Stimulated activated CD4-positive, alpha-beta T cell treated with anti-CD3 and anti-CD28 coated beads, Interleukin-1b, Interleukin-23, amount 100 ng/mL, for 4 hours (primary cell): ENCODE measurements at places on chromosomes 6 and 20.
A peak's percentile ranks its signal among the peaks of the same experiment; 100 is the strongest.

- DNase-seq = no peak
Observed at GRCh38 chr20:13174402-13174801, 46.7 kb upstream of the ISM1 start.

GRCh38 chr20:50335105-50335504, 144.5 kb downstream of the CEBPB start:
- DNase-seq = no peak

DNA sequence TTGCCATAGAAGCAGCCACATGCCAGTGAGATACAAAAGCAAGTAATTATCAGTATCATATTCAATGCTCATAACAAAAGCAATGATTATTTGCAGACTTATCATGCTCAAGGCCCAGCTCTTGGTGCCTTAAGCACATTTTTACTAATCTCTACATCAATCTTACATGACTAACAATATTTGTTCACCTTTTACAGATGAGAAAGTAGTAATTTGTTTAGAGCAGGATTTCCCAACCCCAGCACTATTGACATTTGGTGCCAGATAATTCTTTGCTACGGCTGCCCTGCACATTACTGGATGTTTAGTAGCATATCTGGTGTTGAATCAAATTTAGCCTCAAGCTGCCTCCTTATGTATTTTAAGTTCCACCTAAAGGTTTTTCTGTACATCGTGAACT, 19.0 kb upstream of the DOK5 start:
- DNase-seq = no peak

GRCh38 chr6:155388591-155388990, 67.0 kb downstream of the NOX3 start:
- no peak for DNase-seq

GRCh38 chr6:17653198-17653882, 53.2 kb downstream of the FAM8A1 start:
- no peak for DNase-seq

DNA sequence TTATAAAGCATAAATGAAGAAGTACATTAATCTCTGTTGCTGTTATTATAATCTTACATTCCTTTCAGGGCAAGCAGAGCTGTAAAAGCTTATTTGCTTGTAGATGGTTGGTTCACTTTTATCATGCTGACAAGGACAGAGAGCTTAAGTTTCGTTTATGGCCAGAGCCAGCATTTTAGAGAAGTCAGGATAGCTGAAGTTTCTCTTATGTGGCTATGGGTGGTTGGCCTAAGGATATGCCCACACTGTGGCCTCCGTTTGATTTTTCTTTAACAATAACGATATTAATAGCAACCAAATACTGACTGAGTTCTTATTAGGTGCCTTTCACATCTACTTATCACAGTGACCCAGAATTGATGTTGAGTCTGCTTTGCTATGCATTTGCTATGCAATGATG, 78.5 kb downstream of the FARS2 start:
- DNase-seq = no peak

- DNase-seq = no peak
Observed at GRCh38 chr20:49392745-49393144, 89.7 kb downstream of the KCNB1 start.

GRCh38 chr6:19839237-19839546, 2.0 kb downstream of the ID4 start:
- DNase-seq = no peak

GRCh38 chr6:16731478-16732051, 29.7 kb downstream of the ATXN1 start:
- DNase-seq = no peak

DNA sequence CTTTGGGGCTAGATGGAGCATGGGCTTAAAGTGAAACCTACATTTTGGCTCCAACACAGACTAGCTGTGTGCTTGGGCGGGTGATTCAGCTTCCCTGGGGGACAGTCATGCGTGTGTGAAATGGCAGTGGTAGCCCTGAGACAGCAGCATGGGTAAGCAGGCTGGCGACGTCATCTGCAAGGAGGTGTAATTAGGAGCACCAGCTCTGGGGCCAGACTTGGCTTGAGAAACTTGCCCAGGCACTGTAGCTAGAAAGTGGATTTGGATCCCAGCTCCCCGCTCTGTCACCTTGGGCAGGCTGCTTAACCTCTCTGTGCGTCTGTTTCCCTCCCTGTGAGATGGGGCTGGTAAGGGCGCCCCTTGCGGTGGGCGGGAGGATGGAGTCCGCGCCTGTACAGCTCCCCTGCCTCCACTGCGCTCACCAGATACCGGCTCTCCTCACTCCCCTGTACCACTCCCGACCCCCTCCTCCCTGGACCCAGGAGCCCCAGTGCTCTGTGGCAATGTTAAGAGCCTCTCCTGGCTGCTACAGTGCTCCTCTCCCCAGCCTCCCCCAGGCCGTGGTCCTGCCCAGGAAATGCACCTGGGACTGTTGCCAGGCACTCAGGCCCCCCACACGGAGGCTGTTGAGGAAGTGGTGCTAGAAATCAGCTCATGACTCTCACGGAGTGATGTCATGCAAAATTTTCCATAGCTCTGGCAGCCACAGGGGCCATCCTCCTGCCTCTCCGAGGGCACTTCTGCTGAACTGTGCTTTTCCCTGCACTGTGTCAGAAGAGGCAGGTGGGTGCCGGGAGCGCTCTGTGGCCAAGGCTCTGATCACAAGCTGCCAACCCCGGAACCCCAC, 44.6 kb downstream of the SYNJ2 start:
- DNase-seq = peak; percentile 72

- DNase-seq = no peak
Observed at GRCh38 chr6:34465531-34466241, at the start of gene PACSIN1. Gene PACSIN1, plus strand, starts transcription at chr6:34466076. Its CDS starts 60,230 bp downstream, at chr6:34526306.

DNA sequence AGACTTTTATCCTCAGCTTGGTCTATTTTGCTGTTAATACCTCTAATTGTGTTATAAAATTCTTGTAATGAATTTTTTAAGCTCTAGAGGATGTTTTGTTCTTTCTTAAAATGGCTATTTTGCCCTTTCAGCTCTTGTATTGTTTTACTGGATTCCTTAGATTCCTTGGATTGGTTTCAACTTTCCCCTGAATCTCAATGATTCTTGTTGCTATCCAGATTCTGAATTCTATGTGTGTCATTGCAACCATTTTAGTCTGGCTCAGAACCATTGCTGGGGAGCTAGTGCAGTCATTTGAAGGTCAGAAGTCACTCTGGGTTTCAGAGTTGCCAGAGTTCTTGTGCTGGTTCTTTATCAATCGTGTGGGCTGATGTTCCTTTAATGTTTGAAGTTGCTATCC, 37.1 kb downstream of the OTOR start:
- no peak for DNase-seq

GRCh38 chr20:31713312-31714273, 9.1 kb downstream of the BCL2L1 start:
- DNase-seq = no peak

DNA sequence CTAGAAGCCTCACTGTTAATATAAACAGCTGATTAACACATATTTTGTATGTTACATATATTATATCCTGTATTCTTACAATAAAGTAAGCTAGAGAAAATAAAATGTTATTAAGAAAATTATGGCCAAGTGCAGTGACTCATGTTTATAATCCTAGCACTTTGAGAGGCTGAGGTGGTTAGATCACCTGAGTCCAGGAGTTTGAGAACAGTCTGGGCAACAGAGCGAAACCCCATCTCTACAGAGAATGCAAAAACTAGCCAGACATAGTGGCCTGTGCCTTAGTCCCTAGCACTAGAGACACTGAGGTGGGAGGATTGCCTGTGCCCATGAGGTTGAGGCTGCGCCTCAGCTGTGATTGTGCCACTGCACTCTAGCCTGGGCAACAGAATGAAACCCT, 81.9 kb downstream of the NCOA3 start:
- no peak for DNase-seq

DNA sequence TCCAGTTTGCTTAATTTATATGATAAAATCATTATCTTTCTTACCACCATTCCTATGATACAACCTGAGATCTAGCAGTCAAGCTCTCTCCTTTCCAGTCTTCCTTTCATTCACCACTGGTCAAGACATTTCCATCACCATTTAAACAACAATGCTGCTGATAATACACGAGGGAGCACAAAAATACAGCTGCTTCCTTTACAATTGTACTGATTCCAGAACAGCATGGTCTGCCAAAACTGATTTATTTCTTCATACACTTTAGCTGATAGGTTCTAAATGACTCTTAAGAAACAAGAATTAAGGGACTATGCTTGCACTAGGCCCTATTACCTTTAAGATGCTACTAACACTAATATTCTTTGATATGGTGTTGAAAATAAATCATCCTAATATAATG, 65.0 kb downstream of the EPM2A start:
- no peak for DNase-seq

GRCh38 chr20:34829191-34829590, 3.7 kb upstream of the NCOA6 start:
- DNase-seq = no peak

GRCh38 chr6:117740605-117741004, 65.3 kb downstream of the NUS1 start:
- no peak for DNase-seq

DNA sequence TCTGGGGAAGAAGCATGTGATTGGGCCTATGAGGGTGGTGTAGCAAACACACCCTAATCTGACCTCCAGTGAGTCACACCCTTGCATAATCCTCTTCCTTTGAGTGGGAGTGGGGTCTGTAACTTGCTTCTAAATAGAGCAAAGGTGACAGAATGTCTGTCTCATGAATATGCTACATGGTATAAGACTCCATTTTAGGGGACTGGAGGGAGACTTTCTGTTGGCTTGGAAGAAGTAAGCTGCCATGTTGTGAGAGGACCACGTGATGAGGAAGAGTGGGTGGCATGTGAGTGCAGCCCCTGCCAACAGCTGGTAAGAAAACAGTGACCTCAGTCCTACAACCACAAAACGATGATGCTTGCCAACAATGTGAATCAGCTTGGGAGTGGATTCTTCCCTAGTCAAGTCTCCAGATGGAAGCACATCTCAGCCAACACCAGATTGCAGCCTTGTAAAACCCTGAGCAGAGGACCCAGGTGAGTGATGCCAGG, 3.7 kb downstream of the AK9 start:
- no peak for DNase-seq

DNA sequence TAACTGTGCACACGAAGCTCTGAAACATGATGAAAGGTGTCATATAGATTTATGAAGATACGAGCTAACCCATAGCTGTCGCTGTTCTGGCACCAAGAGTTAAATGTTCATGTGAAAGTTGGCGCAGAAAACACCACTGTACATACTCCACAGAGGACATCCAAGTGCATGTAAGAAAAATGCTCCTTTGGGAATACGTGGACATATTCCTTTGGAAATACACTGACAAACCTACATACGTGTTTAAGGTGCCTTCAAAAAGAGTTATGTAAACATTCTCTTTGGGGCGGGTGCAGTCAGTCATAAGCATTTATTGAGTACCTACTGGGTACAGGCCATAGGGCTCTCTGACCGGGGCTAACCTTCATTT, 723 bp upstream of the ARID1B start:
- peak; percentile 5 for DNase-seq

DNA sequence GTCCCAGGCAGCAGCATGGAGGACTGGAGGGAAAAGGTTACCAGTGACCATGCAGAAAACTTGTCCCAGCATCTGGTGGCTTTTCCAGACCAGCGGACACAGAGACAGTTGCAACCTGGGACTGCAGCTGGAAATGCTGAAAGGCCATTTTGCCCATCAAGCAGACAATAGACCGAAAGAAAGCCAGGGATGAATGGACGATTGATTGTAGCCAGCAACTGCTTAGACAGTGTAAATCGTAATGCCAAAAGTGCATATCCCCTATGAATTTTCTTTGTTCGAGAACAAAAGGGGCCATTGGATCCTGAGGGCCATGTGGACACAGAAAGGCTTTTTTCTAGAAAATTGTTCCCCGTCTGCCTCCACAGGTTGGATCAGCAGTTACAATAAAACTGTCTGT, 115.7 kb downstream of the MBOAT1 start:
- no peak for DNase-seq

- DNase-seq = no peak
Observed at GRCh38 chr6:86848986-86849385, 88.3 kb upstream of the HTR1E start.

DNA sequence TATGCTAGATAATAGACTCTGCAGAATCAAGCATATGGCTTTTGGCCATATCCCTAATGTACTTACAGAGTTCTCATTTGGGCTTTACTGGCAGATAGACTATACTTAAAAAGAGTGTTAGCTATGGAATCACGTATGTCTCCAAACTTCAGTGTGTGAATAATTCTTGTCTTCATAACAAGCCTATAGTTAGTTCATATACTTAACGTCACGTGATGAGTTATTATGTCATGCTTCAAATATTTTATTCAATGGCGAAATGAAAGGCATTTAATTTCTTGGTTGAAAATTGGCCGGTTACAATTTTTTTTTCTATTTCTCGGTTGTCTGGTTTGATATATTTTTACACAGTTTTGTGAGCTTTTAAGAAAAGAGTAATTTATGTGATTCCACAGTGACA, 62.7 kb downstream of the MEI4 start:
- DNase-seq = no peak

GRCh38 chr20:49279677-49280462, 2.0 kb upstream of the ZNFX1 start:
- no peak for DNase-seq

GRCh38 chr6:102390541-102390940, 997.0 kb downstream of the GRIK2 start:
- DNase-seq = no peak

- DNase-seq = no peak
Observed at GRCh38 chr6:90101403-90101802, 195.2 kb downstream of the BACH2 start.

- no peak for DNase-seq
Observed at GRCh38 chr6:80226151-80226550, 119.7 kb downstream of the BCKDHB start.

- no peak for DNase-seq
Observed at GRCh38 chr20:22080985-22081384, 375.5 kb downstream of the PAX1 start.

DNA sequence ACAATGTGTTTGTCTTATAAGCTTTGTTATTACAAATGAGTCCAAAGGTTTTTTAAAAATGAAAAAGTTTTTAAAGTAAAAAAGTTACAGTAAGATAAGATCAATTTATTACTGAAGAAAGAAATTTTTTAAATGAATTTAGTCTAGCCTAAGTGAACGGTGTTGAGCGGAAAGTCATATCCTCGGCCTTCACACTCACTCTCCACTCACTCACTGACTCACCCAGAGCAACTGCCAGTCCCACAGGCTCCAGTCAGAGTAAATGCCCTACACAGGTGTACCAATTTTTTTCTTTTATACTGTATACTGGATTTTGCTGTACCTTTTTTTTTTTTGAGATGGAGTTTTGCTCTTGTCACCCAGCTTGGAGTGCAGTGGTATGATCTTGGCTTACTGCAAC, 42.7 kb upstream of the AGPAT4 start:
- no peak for DNase-seq

DNA sequence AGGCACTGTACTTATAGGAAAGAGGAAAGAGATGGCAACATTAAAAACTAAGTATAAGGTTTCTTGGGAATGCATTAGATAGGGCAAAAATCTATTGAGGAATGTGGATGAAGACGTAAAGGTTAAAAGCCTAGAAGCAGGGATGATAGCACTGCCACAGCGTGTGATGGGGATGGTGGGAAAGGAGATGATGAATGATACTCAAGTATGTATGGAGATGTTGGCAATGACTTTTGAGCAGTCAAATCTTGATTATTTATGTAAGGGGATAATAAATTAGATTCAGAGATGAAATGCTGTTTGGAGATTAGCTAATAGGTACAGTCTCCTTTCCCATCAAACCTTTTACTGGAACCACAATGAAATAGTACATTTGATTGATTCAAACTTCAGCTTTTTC, 432.8 kb downstream of the GRIK2 start:
- no peak for DNase-seq

- DNase-seq = peak; percentile 58
Observed at GRCh38 chr6:43455531-43456428, at the start of gene DLK2. Gene DLK2, minus strand, starts transcription at chr6:43455548. Its CDS starts 723 bp downstream, at chr6:43454825.
